Adipocyte (in vitro differentiated cells): ENCODE measurements at places on chromosomes 7 and 10.

GRCh38 chr10:108462005-108462404, 1297.5 kb upstream of the SORCS1 start:
- DNase-seq = no peak

DNA sequence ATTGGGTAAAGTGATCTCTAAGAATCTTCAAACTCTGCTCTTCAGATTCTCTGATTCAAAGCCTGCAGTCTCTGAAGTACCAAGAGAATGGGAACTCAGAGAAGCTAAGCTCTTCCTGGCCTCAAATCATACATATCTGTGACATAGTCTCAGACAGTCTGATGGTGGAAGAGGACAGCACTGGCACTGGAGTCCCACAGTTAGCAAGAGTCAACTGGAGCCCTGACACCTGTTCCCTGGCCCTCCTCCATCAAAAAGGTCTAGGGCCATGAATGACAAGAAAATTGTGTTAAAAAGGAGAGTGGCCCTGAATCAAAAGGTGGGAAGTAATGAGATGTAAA, 37.7 kb downstream of the PRSS2 start:
- no peak for DNase-seq

DNA sequence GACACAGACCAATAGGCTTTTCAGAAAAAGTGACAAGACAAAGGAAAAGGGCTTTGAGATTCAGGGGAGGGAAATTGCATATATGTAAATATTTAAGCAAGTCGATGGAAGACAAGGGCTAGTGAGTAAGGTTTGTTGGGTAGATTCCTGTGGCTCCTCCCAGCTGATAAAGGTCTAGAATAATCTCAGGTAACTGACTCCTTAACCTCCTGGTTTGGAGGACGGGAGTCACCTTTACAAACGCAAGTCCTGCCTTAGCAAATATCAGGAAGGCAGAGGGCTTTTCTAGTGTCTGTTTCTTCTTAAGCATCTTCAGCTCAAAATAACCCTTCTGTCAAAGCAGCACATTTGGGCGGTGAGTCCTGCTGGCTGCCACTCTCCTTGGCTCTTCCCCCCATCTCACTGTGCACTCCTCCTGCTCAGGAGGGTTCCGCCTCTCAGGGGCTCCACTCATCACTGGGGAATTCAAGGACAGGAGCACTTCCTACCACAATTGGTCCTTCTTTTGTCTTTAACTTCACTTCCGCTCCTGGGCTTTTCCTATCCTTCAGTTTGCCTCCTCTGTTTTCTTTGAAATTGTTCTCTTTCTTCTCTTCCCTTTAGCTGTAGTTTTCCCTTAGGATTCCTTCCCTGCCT, 496.3 kb upstream of the KLF6 start:
- no peak for DNase-seq

- DNase-seq = no peak
Measured at GRCh38 chr10:3778692-3779157, 6.3 kb downstream of the KLF6 start.

- DNase-seq = peak; percentile 94
Measured at GRCh38 chr10:98467506-98468318, 21.0 kb upstream of the HPS1 start.

GRCh38 chr10:69086001-69086509, 1.8 kb upstream of the SRGN start:
- no peak for DNase-seq

- DNase-seq = no peak
Measured at GRCh38 chr7:94335586-94335985, 59.1 kb upstream of the COL1A2 start.
